Left cardiac atrium (tissue), 4 donors: ENCODE measurements at places on chromosomes 1 and 21.

GRCh38 chr1:116230712-116231111, 119.5 kb downstream of the MAB21L3 start:
- no peak for DNase-seq

DNA sequence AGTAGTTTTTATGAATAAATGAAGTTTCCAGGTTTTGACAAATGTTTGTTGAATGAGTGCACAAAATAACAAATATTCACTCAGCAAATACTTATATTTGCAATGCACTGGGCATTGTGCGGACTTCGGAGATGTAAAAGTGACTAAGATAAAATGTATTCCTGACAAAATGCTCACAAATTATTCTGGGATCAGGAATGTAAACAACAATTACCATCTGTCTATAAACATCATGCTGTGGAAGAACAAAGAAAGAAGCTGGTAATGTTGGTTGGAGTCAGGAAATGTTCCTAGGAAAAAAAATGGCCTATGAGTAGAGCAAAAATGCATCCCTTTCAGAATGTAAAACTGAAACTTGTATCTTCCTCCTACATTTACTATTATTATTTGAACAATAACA, 68.5 kb downstream of the CRB1 start:
- DNase-seq: no peak

DNA sequence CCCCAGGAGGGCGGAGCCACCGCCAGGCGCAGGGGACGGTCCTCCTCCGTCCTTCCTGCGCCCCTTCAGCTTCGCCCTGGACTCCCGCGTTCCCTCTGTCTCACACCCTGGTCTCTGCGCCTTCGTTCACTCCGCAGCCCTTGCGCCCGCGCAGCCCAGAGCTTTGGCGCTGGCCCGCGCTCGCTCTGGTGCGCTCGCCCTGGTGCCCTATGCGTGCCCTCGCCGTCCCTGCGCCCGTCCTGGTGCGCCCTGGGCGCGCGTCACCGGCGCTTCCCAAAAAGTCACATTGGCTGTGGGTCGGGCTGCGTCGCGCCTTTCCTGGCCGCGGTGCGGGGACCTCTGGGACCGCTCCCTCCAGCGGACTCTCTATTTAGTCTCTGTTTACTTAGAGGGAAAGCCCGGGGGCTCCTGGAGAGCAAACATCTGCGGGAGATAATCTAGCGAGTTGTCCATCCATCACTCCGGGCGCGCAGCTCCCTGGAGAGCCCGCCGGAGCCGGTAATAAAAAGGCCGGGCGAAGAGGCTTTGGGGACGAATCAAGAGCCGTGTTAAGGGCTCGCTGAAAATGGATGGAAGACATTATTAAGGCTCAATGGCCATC, 178.6 kb downstream of the PRDM16 start:
- DNase-seq: no peak

DNA sequence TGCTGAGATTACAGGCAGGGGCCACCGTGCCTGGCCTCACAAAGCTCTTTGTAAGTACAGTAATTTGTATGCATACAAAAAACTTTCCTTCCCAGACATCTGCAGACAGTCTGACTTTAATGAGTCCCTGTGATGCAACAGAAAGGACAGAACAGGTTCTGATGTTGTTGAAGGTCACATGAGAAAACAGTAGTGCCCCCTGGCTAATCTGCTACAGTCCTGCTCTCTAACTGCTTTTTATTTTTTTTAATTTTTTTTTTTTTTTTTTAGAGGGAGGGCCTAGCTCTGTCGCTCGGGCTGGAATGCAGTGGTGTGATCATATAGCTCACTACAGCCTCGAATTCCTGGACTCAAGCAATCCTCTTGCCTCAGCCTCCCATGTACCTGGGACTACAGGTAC, 36.7 kb downstream of the ACBD3 start:
- DNase-seq: no peak

GRCh38 chr1:26496861-26497260, 24.6 kb downstream of the HMGN2 start:
- no peak for DNase-seq

DNA sequence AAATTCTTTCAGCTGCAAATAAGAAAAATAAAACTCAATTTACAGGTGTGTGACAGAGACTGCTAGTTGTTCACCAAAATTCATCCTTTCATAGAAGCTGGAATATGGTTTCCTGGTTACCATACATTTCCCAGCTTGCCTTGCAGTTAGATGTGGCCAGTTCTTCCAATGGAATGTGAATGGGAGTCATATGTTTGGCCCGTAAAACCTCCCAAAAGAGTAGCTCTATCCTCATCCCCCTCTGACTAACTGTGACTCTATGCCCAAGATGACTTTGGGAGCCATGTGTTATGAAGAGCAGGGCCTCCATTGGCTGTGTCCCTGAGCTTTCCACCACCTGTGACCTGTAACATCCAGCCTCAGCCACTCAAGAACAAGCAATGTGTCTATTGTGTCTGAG, 90.6 kb upstream of the NGF start:
- no peak for DNase-seq

DNA sequence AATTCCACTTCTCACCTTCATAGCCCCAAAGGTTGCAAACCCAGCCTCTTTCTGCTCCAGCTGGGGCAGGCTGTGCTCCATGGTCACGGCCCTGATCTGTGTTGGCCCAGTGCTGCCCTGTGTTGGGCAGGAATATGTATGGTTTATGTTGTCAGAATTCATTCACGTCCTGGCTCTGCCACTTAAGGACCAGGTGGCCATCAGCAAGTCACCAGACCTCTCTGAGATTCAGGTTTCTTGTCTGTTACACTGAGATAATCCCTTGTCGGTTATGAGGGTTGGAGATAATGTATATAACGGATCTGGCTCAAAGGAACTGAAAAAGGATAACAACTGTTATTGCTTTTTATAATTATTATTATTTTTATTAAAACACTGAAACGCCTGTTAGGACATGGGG, 39.1 kb upstream of the SELENON start:
- DNase-seq: no peak

DNA sequence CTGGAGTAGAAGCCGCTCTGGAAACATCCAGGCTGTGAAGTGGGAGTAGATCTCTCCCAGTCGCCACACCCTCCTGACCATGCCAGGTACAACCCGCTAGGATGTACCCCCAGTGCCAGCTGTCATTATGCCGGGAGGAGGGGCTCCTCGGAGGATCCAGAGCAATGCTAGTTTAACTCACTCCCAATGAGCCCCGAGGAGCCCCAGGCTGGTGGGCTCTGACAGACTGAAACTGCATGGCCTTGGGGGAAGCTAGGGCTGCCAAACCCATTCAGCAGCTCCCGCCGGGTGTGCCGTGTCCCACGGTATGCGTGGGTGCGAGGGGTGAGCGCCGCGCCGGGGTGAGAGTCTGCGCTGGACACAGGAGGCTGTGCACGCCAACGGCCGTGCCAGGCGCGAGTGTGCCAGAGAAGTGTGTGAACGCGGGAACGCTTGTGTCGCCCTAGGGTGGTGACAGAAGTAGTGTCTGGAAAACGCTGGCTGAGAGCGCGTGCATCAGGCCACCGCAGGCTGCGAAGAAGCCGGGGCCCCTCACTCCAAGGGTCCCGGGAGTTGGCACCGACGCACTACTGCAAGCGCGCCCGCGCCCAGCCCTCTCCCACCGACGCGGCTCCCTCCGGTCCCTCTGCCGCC, 177.1 kb upstream of the EDN2 start:
- peak; percentile 48 for DNase-seq

DNA sequence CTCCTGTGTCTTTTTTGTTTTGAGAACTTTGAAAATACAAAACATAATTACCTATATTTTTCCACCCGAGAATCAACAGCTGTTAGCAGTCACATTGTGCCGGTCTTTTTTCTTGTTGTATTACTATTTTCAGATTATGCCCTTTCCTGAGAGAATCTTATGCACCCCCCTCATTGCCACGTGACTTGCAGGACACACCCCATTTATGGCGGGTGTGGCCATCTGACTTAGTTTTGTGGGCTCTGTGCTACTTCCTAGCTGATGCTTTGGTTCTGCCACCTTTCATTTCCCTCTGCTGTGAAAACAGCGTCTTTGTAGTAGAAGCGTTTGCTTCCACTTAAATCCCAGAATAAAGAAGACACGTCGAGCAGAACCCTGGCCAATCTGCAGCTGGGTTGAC, 82.8 kb upstream of the SOX13 start:
- no peak for DNase-seq

- no peak for DNase-seq
These were observed 46.9 kb downstream of the TNNT2 start for GRCh38 chr1:201330541-201330940.

GRCh38 chr1:47707503-47707902, 269.7 kb downstream of the FOXD2 start:
- DNase-seq: no peak

GRCh38 chr1:158646465-158646864, 40.0 kb downstream of the SPTA1 start:
- DNase-seq: no peak
